ENCODE measurements at places on chromosomes 2 and 18.

DNA sequence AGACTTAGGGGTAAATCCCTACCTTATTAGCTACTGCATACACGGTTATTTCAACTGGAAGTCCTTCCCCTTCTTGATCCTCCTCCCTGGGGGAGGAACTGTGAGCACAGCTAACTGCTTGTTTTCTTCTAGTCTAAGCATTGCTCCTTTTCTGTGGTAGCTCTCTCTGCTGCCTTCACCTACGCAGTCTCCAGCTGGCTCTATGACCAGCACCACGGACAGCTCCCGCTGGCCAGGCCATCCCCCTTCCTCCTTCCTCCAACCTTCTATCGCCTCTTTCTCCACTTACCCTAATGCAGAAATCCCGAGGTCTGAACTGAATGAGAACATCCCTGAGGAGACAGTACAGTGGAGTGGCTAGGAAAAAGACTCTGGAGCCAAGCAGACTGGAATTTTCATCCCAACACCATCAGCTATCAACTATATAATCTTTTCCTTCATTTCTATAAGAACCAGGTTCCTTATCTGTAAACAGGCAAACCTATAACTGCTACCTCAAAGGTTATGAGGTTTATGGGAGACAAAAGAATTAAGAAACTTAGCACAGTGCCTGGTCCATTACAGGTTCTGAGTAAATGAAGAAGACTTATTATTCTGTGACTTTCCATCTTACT lies 4.7 kb upstream of the CFAP65 start:
- no peak for DNase-seq

- no peak for DNase-seq
Measured at GRCh38 chr2:212022966-212023365, 515.6 kb downstream of the ERBB4 start.

DNA sequence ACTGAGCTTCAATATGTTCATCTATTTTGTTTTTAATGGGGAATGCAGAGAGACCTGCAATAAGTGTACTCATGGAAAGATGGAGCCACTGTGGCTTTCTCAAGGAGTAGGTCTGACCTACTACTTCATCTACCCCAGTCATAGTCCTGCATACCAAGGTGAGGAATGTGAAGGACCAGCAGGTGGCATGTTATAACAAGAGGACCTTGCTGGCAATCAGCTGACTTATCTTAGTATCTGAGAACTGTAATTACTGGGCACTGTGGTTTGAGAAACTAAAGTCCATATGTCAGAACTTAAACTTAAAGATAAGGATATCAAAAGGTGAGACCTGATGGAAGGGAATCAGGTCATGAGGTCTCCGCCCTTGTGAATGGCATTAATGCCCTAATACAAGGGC lies 1104.2 kb downstream of the BCL11A start:
- DNase-seq: no peak

DNA sequence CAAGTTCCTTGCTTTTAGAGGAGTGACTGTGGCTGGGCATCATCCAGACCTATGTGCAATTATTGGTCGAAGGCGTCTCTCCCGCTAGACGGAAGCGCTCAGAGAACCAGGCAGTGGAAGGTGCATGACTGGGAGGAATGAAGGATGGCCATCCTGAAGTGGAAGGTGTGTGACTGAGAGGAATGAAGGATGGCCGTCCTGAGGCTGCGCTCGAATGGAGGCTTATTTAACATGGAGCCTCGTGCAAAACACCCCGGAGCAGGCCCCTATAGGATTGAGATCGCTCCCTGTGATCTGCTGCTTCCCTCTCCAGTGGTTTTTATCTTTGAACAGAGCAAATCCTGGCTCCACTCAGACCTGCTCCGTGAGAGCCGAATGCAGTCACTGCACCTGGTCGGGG lies 140.2 kb upstream of the ID2 start:
- no peak for DNase-seq

- no peak for DNase-seq
Measured at GRCh38 chr2:117127680-117128079, 686.8 kb upstream of the DDX18 start.

DNA sequence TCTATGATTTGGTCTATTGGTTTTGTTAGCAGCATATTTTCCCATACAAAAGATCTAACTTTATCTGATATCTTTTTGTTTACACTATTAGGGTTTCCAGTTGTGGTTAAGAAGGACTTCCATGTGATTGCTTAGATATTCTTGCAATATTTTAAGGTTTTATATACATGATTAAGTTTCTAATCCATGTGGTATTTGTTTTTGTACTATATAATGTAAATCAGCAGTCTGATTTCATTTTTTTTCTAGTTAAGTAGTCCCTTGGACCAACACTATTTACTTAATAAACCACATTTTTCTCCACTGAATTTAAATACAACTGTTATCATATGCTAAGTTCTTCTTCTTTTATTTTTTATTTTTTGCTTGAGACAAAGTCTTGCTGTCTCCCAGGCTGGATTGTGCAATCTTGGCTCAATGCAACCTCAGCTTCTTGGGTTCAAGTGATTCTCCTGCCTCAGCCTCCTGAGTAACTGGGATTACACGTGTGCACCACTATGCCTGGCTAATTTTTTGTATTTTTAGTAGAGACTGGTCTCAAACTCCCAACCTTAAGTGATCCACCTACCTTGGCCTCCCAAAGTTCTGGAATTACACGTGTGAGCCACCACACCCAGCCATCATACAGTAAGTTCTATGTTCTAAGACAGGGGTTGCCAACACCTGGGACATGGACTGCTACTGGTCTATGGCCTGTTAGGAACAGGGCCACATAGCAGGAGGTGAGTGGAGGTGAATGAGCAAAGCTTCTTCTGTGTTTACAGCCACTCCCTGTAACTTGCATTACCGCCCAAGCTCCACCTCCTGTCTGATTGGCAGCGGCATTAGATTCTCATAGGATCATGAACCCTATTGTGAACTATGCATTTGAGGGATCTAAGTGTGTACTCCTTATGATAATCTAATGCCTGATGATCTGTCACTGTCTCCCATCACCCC lies 58.5 kb upstream of the RAB27B start:
- no peak for DNase-seq

DNA sequence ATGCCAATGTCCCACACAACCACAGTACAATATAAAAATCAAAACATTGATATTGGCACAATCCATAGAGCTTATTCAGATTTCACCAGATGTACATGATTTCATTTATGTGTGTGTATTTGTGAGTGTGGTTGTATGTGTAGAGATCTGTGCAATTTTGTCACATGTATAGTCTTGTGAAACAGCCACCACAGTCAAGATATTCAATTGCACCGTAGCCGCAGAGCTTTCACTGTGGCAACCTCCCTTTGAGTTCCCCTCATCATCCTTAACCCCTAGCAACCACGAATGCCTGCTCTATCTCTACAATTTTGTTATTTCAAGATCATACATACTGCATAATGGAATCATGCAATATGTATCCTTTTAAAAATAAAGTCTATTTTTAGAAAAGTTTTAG lies 391.3 kb downstream of the SETBP1 start:
- no peak for DNase-seq

- DNase-seq: no peak
Measured at GRCh38 chr2:102473020-102473419, at the start of gene SLC9A4. TSS of gene SLC9A4 (plus strand) at chr2:102473226. CDS start at chr2:102473760, 534 bp downstream.

DNA sequence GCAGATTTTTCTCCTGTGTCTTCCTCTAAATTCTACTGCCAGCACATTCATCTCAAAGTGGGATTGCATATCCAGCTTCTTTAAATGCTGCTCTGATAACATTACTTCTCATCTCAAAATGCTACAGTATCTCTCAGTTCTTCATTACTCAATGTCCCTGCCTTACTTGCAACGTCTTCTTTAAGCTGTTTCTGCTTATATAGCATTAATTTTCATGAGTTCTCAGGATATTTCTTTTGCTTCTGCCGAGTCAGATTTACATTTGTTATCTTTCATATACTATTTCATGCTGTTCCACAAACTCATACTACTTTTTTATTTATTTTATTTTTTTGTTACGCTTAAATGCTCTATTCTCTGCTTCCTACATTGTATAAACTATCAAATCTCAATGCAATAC lies 1223.5 kb upstream of the FAM98A start:
- no peak for DNase-seq

DNA sequence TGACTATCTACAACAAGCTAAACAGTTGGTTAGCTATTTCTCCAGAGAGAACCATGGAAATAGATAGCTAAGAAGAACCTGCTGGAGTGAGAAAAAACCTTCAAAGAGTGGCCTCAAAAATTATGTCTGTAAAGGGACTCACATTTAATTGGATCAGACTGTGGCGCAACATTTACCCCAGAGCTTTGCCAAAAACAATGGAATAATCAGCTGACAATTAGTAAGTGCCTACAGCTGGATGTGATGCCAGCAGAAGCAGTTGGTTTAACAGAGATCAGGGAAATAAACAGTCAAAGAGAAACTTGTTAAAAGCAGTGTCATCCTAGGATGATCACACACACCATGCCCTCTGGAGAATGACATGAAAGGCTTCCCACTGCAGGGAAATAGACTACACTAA lies 310.7 kb downstream of the CLIP4 start:
- no peak for DNase-seq

DNA sequence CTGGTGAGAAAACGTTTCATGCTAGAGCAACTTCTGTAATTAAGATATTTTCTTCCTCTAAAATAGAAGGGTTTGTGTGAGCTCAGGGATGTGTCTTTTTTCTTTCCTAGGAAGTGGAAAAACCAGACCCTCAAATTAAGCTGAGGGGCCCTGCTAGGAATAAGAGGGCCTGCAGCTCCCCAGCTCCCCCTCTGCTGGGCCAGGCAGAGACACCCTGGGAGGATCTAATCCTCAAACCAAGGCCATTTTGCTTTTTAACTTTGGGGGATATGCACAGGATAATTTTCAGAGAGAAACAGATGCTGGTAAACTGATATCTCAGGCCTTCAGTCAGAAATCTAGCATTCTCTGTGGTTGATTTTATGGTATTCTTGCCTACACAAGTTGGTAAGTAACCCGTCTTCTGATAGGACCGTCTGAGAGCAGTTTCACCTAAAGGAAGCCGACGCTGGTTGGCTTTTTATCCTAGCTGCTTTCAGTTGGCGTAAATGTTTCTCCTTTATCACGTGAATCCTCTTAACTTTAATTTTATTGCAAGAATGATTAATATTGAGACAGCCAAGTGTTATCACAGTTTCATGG lies 34.8 kb downstream of the SNTG2 start:
- DNase-seq: no peak

DNA sequence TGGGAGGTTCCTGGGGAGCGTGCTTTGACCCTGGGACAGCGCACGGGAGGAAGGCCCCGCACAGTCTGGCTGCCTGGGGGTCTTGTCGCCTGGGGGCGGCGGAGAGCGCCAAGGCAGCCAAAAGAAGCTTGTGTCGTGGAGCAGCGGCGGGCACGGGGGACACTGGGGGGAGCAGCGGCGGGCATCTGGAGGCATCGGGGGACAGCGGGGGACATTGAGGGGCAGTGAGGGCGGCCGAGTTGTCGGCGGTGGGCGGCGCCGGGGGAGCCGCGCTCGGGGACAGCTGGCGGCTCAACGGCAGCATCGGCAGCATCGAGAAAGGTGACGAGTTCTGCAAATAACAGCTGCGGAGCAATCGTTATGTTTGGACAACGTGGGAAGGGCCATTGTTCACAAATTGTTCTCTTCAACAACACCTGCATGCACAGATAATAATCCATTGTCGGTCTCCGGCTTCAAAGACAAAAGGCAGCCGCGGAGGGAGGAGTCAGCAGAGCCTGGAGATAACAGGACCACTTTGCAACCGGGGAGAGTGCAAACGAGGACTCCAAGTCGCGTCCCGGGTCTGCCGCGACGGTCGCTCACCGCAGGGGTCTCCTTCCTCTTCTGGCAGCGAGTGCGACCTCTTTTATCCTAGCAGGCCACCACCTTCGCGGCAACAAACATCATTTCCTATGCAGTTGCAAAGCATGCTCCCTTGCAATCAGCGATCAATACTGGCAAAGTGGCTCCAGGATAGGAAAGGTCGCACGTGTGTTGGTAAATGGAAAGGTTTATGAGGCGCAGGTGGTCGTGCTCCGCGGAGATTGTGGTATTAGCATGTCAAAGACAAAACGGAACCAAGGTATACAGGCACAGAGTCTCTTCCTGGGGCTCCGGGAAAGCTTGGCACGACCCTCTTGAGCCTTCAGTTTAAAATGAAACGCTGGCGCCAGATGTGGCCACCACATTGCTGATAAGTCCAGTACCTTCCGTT lies 132.3 kb upstream of the DLX2 start:
- no peak for DNase-seq

DNA sequence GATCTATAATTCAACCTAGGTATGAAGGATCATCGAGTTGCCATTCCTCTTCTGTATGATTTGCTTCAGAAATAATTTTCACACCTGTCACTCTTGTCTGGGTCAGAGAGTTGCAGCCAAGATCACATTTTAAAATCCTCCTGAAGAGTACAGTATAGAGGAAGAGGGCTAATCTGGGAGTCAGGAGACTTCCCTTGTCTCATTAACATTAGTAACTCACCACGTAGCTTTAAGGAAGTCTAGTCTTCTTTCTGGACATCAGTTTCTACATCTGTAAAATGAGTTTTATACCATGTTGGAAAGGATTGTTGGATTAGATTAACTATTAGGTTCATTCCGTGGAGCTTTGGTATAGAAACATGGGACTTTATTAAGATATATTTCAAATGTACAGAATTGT lies 109.4 kb downstream of the TDRD15 start:
- DNase-seq: no peak

DNA sequence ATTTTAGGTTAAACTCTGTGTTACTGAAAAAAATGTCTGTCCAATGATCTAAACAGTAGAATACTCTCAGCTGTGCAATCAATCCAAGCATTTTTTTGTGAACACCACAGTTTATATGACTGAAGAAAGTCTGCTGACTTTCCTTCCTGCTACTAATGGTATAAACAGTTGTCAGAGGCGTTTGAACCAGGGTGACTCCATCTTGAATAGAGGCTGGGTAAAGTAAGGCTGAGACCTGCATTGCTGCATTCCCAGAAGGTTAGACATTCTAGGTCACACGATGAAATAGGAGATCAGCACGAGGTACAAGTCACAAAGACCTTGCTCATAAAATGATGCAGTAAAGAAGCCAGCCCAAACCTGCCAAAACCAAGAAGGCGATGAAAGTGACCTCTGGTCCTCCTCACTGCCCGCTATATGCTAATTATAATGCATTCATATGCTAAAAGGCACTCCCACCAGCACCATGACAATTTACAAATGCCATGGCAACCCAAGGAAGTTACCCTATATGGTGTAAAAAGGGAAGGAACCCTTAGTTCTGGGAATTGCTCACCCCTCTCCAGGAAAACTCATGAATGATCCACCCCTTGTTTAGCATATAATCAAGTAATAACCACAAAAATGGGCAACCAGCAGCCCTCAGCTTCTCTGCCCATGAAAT lies 31.3 kb downstream of the POU3F3 start:
- no peak for DNase-seq

GRCh38 chr2:218898109-218898878 lies 17.6 kb downstream of the WNT10A start:
- no peak for DNase-seq

- no peak for DNase-seq
Measured at GRCh38 chr2:196170213-196170605, 1.2 kb downstream of the STK17B start.

- DNase-seq: no peak
Measured at GRCh38 chr2:85678377-85678776, 10.4 kb upstream of the SFTPB start.

DNA sequence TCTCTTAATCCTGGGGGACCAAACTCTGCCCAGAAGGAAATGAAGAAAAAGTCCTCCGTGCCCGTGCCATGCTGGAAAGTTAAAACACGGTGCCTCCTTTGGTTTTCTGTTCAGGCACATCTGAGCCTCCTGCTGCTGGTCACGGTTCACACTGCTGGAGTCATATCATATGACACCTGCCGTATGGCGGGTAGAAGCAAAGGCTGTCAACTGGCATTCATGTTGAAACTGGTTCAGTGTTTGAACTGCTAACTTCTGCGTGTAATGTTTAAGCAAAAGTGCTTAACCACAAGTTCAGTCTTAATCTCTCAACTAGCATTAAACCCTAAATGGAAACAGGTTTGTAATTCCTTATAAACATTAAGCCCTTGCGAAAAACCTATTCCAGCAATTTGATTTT lies 3.1 kb downstream of the STK39 start:
- no peak for DNase-seq
